Activated CD4-positive, alpha-beta T cell treated with anti-CD3 and anti-CD28 coated beads, Interleukin-2, amount 50 U/mL, for 24 hours (primary cell): ENCODE measurements at places on chromosomes 12 and 14.
A peak's percentile ranks its signal among the peaks of the same experiment; 100 is the strongest.

- no peak for DNase-seq
Observed at GRCh38 chr12:129844662-129845220, 59.1 kb downstream of the TMEM132D start.

GRCh38 chr14:68283378-68284123 lies 464.0 kb downstream of the RAD51B start:
- DNase-seq: no peak

DNA sequence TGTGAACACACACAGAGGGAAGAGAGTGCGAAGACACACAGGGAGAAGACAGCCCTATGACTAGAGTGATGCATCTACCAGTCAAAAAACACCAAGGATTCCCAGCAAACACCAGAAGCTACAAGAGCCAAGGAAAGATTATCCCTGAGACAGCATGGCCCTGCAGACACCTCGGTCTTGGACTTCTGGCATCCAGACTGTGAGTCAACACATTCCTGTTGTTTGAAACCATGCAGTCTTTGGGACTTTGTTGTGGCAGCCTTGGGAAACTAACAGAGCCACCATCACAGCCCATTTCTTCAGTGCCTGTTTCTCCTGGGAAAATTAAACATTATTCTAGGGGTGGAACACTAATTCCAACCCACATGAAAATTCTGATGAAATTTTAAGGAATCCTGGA lies 220.6 kb downstream of the GXYLT1 start:
- no peak for DNase-seq

DNA sequence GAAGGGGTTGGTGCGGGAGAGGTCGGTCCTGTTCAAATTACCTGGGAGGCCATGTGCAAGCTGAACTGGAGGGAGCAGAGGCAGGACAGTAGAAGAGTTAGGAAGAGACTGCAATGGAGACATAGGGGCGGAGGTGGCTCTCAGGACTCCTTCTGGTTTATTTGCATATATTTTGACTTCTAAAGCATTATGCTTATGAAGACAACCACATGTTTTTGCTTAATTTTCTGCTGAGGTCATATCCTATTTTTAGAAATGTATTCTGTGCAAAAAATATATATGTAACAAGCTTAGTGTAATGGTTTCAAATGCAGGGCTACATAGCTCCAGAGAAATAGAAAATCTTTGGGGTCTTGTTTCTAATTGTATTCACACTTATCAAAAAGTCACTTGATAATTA lies 137.0 kb upstream of the MDM1 start:
- DNase-seq: no peak

- no peak for DNase-seq
Observed at GRCh38 chr14:102830474-102831045, 53.3 kb downstream of the TRAF3 start.

DNA sequence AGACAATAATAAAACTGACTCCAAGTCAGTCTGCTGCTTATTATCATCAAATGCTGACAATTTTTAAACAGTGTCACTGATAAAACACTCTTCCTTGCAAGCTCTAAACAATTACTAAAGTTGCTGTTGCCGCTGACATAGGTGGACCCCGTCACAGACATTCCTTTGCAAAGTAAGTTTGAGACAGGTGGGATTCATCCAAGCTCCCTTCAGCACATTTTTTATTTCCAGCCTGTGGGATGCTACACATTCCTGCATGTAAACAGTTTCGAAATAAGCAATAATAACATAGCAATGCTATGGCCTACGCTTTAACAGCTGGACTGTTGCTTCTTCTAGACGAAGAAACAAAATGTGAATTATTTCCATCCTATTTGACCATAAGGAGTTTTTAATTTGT lies 85.4 kb upstream of the HIF1A start:
- DNase-seq: no peak

- no peak for DNase-seq
Observed at GRCh38 chr14:94655169-94655710, 43.0 kb downstream of the SERPINA3 start.

- DNase-seq: no peak
Observed at GRCh38 chr14:20632448-20632830, 9.1 kb downstream of the OR6S1 start.

GRCh38 chr12:57330992-57331391 lies 80.0 kb upstream of the STAC3 start:
- no peak for DNase-seq

GRCh38 chr12:18965203-18965602 lies 164.3 kb upstream of the PLEKHA5 start:
- no peak for DNase-seq

- no peak for DNase-seq
Observed at GRCh38 chr12:213527-213932, 427 bp downstream of the SLC6A12 start.

DNA sequence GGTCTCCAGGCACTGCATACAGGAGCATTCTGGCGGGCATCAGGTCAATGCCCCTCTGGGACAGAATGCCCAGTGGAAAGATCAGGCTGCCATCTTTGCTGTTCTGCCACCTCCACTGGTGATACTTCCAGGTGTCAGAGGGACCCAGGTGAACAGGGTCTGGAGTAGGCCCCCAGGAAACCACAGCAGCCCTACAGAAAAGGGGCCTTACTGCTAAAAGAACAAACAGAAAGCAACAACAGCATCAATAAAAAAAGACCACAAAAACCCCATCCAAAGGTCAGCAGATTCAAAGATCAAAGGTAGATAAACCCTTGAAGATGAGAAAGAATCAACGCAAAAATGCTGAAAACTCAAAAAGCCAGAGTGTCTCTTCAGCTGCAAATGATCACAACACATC lies 15.9 kb downstream of the GLIPR1L1 start:
- DNase-seq: no peak

GRCh38 chr12:25859976-25860375 lies 98.5 kb upstream of the RASSF8 start:
- no peak for DNase-seq

- DNase-seq: peak; percentile 39
Observed at GRCh38 chr12:11836282-11837151, 187.0 kb downstream of the ETV6 start.

DNA sequence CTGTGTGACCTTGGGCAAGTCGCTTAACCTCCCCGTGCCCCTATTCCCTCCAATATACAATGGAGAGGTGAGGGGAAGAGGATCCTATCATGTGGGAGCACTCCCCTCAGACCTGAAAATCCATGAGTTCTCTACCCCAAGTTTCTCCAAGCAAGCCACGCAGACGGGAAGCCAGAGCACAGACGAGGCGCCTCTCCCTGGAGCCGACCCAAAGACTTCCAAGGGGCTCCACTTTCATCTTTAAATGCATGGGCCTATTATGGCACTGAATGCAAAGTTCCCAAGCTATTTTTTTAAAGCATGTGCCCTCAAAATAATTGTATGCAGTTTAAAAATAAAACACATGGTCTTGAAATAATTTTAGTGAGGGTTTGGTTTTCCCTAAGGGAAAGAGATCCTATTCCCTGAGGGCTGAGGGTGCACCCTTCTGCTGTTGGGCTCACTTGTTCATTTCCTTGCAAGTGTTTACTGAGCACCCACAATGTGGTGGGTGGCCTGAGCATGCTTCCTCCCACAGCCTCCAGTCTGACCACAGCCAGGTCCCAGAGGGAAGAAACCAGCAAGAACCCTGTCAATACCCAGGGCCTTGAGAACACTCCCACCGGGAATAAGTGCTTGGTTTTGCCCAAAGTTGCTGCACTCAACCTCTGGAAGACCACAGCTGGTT lies 14.6 kb downstream of the CMKLR1 start:
- DNase-seq: no peak

DNA sequence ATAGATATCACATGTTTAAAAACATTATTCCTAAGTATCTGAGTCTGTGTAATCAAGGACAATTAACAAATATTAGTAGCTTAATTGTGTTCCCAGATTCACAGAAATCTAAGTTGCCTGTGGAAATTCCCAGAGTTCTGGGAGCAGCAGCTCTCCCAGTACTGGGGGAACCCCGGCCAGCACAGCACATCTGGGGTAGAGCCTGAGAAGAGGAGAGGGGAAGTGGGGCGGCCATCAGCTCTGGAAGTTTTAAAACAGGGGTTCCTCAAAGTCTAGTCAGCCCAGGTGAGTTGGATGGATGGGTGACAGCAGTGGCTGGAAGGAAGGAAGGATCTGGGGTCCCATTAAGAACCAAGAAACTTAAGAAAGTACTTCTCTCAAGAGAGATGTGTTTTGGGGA lies 24.6 kb downstream of the PRICKLE1 start:
- DNase-seq: no peak

- no peak for DNase-seq
Observed at GRCh38 chr12:67952787-67953186, 36.5 kb upstream of the IFNG-AS1 start.

DNA sequence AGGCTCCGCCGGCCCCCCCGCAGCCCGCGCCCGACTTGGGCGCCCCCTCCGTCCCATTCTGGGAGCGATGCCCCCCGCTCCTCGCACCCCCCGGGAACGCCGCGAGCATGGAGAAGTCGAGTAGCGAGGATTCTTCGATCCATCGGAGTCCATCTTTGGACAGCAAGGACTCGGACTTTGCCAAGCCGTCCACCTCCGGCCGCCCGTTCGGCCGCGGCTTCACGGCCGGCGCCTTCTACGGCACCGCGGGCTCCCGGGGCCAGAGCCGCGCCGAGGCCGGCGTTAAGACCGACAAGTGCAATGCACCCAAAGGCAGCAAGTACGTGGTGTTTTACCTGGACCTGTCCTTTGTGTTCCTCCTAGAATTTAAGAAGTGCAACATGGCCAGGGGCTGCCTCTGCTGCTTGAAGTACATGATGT lies 123.6 kb downstream of the TSPAN9 start:
- no peak for DNase-seq

GRCh38 chr12:65895759-65896656 lies 71.7 kb downstream of the HMGA2 start:
- DNase-seq: no peak

GRCh38 chr12:119180380-119181040 lies 1.8 kb downstream of the HSPB8 start:
- DNase-seq: no peak
